Activated CD8-positive, alpha-beta T cell treated with anti-CD3 and anti-CD28 coated beads, Interleukin-2, amount 10 ng/mL, durations not matched to agents 7 days and 5 days (primary cell): ENCODE measurements at places on chromosomes 7 and 10.

GRCh38 chr10:120710076-120710475, 141.1 kb upstream of the WDR11 start:
- DNase-seq = no peak

GRCh38 chr7:139732471-139733167, 45.2 kb downstream of the HIPK2 start:
- no peak for DNase-seq

DNA sequence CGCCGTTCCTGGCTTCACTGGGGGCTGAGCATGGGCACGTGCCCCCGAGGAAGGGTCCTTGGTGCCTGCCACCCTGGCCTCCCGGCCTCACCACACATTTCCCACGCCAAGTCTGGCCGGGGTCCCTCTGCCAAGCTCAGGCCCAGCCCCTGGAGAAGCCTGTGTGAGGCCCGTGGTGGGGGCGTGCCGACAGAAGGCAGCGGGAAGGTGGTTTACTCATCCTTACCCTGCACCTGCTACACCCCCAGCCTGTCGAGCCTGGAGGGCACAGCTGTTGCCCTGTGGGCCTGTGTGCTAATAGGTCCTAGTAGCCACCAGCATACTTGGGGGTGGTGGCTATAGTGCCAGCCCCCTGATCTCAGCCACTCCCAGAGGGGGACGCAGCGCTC, 46.7 kb downstream of the NKX6-2 start:
- no peak for DNase-seq

- no peak for DNase-seq
Measured at GRCh38 chr10:17181110-17181509, 20.4 kb downstream of the TRDMT1 start.

DNA sequence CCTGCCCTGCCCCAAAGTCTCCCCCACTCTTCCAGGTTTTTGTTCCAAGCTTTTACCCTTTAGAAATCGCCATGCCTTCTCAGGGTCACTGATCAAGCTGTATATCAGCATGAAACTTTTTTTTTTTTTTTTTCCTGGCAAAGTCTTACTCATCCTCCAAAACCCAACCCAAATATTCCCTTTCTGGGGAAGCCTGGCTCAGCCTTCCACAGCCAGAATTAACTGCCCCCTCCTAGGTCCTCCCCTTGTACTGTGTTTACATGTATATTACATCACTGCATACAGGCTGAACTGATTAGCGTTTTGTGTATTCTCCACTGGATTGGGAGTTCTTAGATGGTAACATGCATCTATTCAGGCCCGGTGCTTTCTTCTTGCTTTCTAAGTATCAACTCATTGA, 4.6 kb upstream of the NOBOX start:
- DNase-seq = no peak
